Upper lobe of left lung (tissue), 6 donors: ENCODE measurements at places on chromosomes 7 and 10.

DNA sequence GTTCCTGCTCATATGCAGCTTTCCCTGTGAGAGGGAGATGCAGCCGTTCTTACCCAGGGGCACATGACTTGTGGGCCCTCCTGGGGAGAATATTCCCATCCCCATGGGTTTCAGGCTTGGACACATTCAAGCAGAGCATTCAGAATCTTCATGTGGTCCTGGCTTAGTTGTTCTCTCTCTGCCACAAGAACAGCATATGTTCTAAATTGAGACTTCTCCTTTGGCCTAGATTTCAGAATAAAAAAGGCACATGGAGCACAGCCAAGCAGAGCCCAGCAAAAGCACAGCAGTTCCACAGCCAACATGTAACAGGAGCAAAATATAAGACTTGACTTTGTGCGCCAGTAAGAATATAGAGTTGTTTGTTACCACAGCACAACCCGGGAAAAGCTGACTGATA, 306.4 kb upstream of the MYO3A start:
- no peak for DNase-seq

- DNase-seq = no peak
Observed at GRCh38 chr7:115300231-115300870, 378.5 kb downstream of the MDFIC start.

DNA sequence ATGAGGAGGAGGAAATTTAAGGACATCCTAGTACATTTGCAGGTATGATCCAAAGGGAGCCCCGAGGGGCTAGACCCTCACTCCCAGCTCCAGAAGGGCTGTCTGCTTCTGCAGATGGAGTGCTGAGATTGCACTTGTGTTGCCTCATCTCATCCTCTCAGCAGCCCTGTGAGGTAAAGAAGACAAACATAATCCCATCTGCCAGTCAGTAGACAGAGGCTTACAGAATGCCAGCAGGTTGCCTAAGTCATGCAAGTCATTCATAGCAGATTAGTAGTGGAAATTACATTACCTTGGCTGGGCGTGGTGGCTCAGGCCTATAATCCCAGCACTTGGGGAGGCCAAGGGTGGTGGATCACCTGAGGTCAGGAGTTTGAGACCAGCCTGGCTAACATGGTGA, 45.4 kb downstream of the BLVRA start:
- no peak for DNase-seq

- no peak for DNase-seq
Observed at GRCh38 chr10:26243351-26243720, 26.8 kb downstream of the GAD2 start.

GRCh38 chr7:152366662-152367061, 69.1 kb downstream of the KMT2C start:
- peak; percentile 86 for DNase-seq

DNA sequence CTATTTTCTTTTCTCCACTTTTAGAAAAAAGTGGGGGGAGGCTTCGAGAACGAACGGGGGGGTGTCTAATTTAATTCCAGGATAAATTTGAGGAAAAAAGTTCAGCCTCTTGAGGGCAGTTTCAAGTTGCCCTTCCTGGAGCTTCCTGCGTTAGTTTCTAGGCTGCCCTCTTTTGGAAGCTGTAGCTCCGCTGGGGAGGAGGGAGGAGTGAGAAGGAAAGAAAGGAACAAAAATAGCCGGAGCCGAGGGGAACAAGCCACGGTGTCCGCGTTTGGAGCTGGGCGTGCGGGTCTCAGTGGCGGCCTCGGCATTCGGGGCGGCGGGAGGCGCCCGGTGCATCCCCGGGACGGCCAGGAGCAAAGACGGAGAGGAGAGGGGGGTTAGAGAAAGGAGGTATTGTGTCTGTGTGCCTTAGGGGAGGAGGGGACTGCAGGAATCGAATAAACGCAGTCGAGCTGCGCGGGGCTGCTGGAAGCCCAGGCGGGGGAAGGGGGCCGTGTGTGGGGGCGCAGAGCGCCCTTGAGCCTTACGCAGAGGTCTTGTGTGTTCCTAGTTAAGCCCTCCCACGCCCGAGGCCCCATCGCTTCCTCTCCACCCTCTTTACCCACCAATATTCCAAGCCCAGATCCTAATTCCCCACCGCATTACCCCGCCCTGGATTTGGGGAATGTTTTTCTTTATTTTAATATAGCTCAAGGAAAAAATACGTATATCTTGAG, 2.0 kb upstream of the TNRC18 start:
- peak; percentile 88 for DNase-seq

DNA sequence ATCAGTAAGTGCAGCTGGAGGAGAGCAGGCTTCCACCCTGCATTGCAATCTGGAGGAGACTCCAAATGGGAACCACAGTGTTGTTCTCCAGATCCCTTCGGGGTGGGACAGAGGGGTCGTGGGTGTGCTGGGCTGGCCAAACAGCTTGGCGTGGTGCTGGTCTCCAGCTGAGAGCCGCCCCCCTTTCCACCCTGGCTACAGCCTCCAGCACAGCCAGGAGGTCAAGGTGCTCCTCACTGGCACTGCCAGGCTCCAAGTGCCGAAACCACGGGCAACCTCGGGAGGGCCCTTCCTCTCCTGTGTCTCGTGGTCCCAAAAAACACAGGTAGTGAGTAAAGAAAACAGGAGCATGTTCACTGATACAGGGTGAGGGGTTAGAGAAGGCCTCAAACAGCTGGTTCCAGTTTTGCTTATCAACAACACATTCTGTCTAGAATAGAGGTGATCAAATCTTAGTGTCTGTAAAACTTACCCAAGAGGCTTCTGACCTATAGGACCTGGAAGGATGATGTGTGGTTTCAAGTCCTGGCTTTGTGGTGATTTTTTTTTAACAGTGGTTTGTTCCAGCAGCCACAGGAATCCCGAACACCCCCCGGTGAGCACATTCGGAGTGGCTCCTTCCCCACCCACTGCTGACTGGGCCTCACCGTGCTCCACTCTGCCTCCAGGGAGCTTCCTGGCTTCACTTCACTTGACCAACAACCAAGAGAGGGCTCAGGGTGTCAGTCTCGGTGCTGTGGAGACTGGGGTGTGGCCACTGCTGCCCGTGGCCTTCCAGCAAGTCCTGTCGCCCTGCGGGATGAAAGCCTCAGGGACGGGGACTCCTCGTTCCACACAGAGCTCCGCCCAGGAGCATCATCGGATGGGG, 31.2 kb upstream of the EN2 start:
- no peak for DNase-seq
